ENCODE measurements at places on chromosomes 2 and 18. TPM values are rescaled to one million over a fixed set of nuclear protein-coding genes. Genes with fewer than 3 reads are reported as not detected.

- no peaks in the 10 kb centered on the region for H3K27me3 ChIP-seq
- no peaks in the 10 kb centered on the region for H3K4me1 ChIP-seq
- no peaks in the 10 kb centered on the region for H3K36me3 ChIP-seq
- no peak overlapping the region for H3K4me3 ChIP-seq
- H3K27ac ChIP-seq: no peak overlapping the region
- DNase-seq: no peak
Measured at GRCh38 chr2:223494496-223494895, 107.7 kb downstream of the SCG2 start.

DNA sequence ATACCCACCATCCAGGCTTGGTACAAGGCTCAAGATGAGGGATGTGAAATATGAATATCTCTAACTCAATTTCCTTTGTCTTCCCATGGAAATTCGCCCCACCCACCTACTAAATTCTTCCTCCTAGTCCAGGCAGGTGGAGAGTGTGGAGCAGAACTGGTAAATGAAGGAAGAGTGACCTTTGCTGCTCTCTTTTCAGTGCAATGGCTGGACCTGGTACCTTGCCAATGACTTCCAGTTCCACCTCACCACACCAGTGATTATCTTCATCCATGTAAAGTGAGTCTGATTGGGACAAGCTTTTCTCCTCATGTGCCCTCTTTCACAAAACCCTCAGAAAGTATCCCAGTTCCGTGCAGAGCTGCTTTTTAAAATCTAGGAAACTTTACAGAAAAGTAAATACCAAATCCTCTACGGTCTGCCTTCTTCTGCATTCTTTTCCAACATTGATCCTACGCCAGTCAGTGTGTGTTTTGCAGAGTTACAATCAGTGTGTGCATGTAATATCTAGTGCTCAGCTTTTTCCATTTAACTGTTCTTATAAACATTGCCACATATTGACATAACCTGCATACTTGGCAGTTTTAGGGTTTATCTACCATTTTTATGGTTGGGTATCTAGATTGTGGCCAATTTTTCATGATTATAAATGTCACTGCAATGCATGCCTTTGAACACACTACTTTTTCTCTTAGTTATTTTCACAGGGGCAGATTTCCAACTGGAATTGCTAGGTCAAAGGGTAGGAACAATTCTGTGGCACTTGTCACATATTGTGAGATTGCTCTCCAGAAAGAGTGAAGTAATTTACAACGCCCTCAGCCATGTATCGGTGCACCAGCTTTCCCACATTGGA lies 86.5 kb upstream of the SEC11C start:
- no peaks in the 10 kb centered on the region for H3K27me3 ChIP-seq
- no peak overlapping the region for H3K27ac ChIP-seq
- H3K4me1 ChIP-seq: no peaks in the 10 kb centered on the region
- no peak overlapping the region for H3K4me3 ChIP-seq

- H3K27ac ChIP-seq: no peak overlapping the region
- no peaks in the 10 kb centered on the region for H3K4me1 ChIP-seq
- no peak for DNase-seq
- H3K36me3 ChIP-seq: no peaks in the 10 kb centered on the region
- H3K27me3 ChIP-seq: no peaks in the 10 kb centered on the region
- H3K4me3 ChIP-seq: no peak overlapping the region
Measured at GRCh38 chr18:71242981-71243380, 954.1 kb downstream of the SOCS6 start.

The PRKAG3 gene
- not detected for total RNA-seq

The PROC gene
- total RNA-seq: not detected
